ENCODE measurements at places on chromosomes 4 and X.

GRCh38 chr4:78748381-78748780 lies 27.8 kb upstream of the BMP2K start:
- peak; percentile 6 for DNase-seq

DNA sequence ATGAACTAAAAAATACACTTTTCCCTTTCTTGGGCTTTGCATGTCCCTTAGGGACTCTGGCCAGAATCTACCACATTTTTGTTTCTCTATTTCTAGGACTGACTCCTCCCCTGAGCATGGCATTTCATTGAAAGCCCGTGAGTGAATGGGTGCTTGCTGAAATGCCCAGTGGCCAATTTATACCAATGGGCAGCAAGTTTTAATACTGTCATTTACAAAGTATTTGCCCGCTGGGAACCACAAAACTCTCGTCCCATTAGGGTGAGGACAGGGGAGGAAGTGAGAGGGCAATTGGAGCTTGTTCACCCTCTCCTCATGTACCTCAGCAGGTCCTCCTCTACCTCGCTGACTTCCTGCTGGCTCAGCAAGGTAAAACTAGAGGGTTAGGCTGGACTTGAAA lies 1.1 kb downstream of the SRPX2 start:
- DNase-seq = no peak

GRCh38 chr4:173704201-173704600 lies 174.2 kb upstream of the HAND2 start:
- no peak for DNase-seq

DNA sequence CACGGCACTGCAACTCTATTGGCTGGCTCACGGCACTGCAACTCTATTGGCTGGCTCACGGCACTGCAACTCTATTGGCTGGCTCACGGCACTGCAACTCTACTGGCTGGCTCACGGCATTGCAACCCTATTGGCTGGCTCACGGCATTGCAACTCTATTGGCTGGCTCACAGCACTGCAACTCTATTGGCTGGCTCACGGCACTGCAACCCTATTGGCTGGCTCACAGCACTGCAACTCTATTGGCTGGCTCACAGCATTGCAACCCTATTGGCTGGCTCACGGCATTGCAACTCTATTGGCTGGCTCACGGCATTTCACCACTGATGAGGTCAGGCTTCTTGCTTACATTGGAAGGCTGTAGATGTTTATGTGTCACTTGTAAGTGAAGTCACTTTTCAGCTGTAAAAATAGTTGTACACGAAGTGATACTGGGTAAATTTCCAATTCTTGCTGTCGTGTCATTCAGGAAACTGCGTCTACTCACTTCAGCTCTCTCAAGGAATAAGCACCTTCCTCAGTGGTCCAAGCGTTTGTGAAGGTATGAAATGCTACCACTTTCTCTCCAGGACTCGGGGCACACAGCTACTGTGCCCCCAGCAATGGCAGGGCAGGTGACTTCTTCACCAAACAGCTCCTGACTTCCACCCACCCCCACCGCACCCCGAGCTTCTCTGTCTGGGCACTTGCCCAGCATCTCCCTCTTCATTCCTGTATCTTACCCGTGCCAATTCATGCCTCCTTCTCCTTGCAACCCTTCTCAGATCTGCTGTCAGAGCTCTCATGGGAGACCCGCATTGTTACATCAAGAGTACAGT lies 141.3 kb downstream of the AFAP1 start:
- DNase-seq = no peak

GRCh38 chrX:11792461-11793421 lies 34.7 kb downstream of the MSL3 start:
- DNase-seq = no peak

DNA sequence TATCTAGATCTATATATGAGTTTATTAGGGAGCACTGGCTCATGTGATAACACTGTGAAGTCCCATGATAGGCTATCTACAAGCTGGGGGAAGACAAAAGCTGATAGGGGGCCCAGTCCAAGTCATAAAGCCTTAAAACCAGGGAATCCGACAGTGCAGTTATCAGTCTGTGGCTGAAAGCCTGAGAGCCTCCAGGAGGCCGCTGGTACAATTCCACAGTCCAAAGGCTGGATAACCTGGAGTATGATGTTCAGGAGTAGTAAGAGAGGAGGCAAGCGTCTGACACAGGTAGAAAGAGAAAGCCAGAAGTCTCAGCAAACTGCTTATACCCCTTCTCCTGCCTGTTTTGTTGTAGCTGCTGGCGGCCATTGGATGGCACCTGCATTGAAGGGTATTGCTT lies 177.6 kb upstream of the SPRY1 start:
- no peak for DNase-seq

- DNase-seq = no peak
Measured at GRCh38 chr4:6200922-6201362, 593 bp upstream of the JAKMIP1 start.

- DNase-seq = no peak
Measured at GRCh38 chr4:185242749-185243533, 33.5 kb downstream of the SNX25 start.

Measured in foreskin keratinocyte (primary cell).